ENCODE measurements at places on chromosomes 1 and 21.

GRCh38 chr21:35819134-35819533 is 241.2 kb downstream of the SETD4 start:
- DNase-seq, result no peak

GRCh38 chr1:188023206-188023605 is 1194.5 kb downstream of the PLA2G4A start:
- no peak for DNase-seq

DNA sequence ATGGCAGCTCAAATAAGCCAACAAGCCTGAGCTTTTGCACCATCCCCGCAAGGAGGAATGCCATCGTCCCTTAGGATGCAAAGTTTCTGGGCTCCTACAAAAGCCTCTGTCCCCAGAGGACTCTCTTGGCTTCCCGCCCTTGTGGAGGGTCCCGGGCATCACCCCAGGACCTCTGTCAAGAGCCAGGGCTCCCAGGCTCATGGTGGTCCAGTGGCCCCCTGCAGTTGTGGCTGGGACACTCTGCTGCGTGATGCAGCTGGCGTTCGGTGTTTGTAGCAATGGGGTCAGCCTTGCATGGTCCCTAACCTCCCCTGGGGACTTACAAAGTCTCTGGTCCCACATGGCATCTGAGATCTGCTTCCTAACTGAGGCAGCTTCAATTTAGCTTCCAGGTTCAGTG is 104.7 kb downstream of the RIPK4 start:
- no peak for DNase-seq

DNA sequence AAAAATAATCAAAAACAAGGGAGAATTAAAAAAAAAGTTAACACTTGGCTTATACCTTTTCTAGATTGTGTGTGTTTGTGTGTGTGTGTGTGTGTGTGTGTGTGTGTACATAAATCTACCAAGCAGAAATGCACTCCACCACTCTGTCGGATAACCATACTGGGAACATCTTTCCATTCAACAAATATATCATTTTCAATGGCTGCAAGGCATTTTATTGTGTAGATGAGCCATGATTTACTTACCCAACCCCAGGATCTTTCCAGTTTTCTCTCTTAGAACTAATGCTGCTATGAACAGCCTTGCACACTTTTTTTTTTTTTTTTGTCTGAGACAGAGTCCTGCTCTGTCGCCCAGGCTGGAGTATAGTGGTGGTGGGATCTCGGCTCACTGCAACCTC is 25.8 kb downstream of the LRRC38 start:
- DNase-seq, result no peak

DNA sequence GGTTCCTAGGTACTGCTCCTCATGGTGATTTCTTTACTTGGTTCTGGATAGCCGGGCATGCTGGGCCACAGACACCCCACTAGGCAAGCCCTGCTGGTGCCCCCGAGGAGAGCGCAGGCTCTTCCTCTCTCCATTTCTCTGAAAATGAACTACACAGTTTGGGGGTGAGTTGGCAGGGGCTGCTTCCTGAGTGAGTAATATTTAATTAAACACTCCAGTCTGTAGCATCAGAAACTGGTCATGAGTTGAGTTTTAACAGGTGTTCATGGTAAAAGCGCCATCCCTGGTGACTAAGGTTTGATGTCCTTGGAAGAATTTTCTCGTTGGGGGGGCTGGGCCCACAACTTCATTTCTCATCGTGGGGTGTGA is 1.7 kb downstream of the SPSB1 start:
- DNase-seq, result peak; percentile 48

DNA sequence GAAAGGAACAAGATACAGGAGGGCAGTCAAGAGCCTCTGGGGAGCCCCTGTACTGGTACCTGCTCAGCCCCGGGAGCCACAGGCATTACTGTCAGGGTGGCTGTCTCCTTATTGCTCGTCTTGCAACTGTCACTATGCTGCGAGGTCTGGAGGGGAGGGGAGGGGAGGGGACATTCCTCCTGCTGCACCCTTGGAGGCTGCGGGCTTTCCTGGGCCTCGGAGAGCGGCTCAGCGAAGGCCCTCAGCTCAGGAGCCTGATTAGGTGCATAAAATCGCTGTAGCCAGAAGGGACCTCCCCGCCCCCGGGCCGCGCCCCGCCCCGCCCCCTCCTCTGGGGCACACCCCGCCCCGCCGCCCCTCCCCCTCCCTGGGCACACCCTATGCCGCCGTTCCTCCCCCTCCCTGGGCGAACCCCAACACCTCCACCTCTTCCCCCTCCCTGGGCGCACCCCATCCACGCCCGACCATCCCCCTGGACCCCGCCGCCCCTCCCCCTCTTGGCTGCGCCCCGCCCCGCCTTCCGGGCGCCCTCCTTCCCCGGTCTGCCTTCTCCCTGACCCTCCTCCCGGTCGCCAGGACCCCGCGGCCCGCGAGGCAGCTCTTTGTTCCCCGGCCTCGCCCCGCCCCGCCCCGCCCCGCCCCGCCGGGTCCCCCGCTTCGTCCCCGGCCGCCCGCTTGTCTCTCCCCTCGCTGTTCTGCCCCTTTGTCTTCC is 35.5 kb downstream of the CACHD1 start:
- peak; percentile 68 for DNase-seq
